ENCODE measurements at places on chromosomes 6 and 20. TPM values are rescaled to one million over a fixed set of nuclear protein-coding genes. Genes with fewer than 3 reads are reported as not detected.

DNA sequence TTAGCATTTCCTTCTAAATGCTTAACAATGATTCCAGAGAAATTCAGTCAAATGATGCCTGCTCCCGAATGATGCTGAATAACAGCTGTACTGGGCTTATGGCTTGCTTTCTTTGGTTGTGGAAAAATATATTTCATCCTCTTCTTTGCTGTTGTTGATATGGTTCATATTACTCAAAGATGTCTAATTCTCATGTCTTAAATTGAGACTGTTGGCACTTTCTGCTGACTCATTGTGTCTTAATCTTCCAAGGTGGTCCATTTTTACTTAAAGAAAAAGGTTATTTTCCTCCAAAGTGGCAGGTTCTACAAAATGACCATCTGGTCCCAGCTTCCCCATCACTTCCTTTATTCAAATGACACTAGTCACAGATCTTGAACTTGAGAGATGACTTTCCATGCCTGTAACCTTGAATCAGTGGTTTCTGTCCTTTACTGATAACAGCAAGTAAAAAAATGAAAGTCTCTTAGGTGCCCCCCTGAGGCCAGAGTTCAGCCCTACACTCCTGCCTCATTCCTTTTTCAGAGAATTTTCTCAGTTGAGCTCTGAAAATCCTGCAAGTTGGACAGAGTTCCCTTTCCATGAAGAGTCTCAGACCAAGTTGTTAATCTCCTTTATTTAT is 6.9 kb downstream of the SNAP25 start:
- DNase-seq: no peak

SRSF12 gene
- total RNA-seq: not detected

CAP2 gene
- total RNA-seq: not detected

MYMX gene
- not detected for total RNA-seq

GRIK2 gene
- not detected for total RNA-seq

MAFB gene
- not detected for total RNA-seq

- no peak for DNase-seq
These were observed 86.8 kb downstream of the KCNB1 start for GRCh38 chr20:49395659-49396058.

GRCh38 chr6:168002804-168003203 is 5.3 kb downstream of the KIF25 start:
- DNase-seq: no peak

MAN1A1 gene
- 13.9 TPM for total RNA-seq

DNA sequence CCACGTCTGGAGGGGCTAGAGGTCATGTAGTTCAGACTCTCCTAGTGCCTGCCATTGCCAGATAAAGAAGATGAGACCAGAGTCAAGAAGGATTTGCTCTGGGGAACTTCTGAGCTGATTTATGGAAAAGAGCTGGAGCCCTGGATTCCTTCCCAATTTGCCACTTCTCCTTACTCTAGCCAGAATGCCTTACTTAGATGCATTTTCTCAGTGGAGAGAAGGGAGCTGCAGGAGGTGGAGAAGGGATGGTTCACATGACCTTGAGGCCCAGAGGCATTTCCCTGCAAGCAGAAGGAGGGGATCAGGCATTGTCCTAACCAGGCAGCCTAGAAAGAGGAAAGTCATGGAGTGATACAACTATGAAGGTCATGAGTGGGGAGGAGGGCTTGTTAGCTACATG is 122.2 kb downstream of the UNC5CL start:
- no peak for DNase-seq

- no peak for DNase-seq
These were observed 25.8 kb downstream of the HLA-A start for GRCh38 chr6:29968130-29968529.

Data from activated CD8-positive, alpha-beta T cell treated with anti-CD3 and anti-CD28 coated beads, Interleukin-2, amount 10 ng/mL, durations not matched to agents 7 days and 5 days (primary cell).